ENCODE measurements at places on chromosomes 12 and 14.

DNA sequence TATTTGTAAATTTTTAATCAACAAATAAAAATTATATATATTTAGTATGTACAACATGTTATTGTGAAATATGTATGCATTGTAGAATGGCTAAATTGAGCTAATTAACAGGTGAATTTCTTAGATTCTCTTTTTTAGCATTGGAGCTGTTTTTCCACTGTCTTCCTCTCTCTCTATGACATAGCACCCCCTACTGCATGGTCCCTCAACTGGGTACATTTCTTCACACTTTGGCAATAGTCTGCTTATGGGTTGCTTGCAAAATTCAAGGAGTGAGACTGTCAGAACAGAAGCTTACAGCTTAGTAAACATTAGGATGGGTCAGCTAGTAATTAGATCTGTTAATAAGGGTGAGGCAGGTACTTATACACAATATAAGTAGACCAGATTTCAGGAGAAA lies 658.5 kb upstream of the MGAT4C start:
- no peak for DNase-seq

- DNase-seq: no peak
These were observed 29.6 kb upstream of the NTF3 start for GRCh38 chr12:5402009-5402935.

- DNase-seq: no peak
These were observed 1109.8 kb downstream of the TMTC2 start for GRCh38 chr12:83796531-83796930.

GRCh38 chr14:53020193-53020932 lies 69.5 kb upstream of the FERMT2 start:
- DNase-seq: no peak

DNA sequence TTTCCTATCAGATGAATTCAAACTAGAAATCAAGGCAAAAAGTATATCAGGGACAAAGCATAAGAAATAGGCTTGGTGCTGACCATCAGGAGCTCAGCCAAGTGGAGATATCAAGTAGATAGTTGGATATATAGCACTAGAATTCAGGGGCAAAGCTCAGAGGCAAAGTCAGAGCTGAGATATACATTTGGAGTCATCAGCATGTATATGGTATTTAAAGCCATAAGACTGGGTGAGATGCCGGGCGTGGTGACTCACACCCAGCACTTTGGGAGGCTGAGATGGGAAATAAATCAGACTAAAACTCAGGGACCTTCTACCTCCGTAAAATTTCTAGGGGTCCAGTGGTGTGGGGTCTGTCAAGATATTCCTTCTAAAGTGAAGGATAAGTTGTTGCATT lies 38.9 kb upstream of the LIMA1 start:
- no peak for DNase-seq

DNA sequence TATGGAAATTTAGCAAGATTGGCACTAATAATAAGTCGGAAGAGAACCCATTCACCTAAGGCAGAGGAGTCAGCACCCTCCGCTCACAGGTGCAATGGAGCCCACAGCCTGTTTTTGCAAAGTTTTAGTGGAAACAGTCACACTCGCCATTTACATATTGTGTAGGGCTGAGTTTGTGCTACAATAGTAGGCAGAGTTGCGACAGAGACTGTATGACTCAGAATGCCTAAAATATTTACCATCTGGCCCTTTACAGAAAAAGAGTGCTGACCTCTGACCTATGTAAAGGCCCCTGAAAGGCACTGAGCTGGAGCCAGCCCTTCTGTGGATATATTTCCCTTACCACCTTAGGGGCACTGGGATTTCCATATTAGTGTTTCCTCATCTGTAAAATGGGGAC lies 79.0 kb downstream of the PRIMA1 start:
- DNase-seq: no peak

DNA sequence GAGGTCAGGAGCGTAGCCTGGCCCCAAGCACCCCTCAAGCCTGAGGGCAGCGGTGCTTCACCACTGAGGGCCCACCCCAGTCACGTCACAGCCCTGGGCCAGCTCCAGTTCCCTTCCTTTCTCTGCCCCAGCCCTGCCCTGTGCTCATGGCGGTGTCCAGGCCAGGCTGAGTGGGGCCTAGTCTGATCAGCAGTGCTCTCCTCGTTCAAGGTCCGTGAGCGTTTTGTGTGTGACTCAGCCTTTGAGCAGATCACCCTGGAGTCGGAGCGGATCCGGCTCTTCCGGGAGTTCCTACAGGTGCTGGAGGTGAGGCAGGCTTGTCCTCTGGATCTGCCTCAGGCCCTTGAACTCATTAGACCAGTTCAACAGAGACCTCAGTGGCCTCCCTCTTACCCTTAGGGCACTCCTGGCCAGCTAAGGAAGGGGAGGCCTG lies 19.0 kb downstream of the PRPF40B start:
- DNase-seq: no peak

DNA sequence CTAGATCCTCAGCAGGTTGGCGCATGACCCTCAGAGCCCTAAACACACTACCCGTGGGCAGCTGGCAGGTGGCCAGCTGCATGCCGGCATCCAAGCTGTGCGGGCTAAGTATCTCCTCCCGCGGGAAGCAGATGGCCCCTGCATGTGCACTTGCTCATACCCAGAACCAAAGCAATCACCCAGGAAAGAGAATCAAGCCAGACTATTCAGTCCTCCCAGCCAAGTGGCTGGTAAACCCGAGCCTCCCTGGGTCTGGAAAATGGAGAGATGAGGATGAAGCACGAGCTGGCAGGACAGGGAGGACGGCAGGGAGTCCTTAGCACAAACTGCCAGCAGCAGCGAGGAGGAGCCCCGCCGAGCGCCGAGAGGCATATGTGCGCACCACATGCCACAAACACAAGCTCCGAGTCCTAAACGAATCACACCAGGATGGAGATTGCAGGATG lies 139.7 kb downstream of the RIMBP2 start:
- no peak for DNase-seq

- DNase-seq: no peak
These were observed 140.2 kb downstream of the NUAK1 start for GRCh38 chr12:105998561-105998960.

GRCh38 chr12:62335796-62336195 lies 75.6 kb downstream of the USP15 start:
- no peak for DNase-seq
